8988T (cell line): ENCODE measurements at places on chromosomes 4 and X.

DNA sequence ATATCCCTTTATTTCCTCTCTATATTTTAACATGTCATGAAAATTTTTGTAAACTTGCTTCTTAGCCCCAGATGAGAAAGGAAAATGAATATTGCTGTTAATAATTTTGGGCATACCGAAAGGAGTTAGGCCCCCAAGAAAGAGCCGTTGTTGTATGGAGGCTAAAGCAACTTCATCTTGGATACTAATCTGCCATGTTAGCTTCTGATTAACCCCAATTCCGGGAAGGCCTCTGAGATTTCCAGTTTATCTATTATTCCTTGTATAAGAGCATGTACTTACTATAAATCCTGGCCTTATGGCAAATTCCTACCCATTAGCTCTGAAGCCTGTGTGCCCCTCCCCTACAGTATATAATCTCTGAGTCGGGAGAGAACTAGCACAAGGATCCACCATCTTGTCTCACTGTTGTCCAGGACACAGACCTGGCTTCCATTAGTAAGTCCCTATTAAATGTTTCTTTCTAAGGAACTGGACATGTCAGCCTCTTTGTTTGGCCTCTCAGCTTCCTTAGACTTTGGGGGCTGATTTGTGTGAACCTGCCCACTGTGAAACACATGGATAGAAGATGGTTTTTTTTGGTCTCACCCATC, 20.9 kb upstream of the PLA2G12A start:
- DNase-seq = no peak

DNA sequence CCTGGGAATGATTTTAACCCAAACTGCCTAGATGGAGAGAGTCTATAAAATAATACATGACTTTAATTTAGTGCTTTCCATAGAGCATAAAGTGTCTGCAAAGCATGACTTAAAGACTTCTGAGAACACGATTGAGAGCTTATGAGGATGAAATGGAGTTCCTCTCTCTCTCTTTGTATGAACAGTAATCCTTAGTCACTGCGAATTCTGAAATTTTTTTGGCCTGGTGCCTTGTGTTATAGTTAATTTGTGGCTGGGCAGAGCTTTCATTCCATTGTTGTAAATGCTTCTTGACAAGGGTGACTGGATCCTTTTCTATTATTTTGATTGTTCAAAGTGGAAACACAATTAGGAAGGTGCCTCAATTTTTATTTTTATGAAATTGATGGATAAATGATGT, 179.5 kb downstream of the CEP135 start:
- DNase-seq = no peak

- no peak for DNase-seq
Observed at GRCh38 chr4:102569200-102569599, 68.0 kb downstream of the NFKB1 start.

- peak; percentile 1 for DNase-seq
Observed at GRCh38 chr4:2924765-2925301, 38.4 kb downstream of the NOP14 start.

DNA sequence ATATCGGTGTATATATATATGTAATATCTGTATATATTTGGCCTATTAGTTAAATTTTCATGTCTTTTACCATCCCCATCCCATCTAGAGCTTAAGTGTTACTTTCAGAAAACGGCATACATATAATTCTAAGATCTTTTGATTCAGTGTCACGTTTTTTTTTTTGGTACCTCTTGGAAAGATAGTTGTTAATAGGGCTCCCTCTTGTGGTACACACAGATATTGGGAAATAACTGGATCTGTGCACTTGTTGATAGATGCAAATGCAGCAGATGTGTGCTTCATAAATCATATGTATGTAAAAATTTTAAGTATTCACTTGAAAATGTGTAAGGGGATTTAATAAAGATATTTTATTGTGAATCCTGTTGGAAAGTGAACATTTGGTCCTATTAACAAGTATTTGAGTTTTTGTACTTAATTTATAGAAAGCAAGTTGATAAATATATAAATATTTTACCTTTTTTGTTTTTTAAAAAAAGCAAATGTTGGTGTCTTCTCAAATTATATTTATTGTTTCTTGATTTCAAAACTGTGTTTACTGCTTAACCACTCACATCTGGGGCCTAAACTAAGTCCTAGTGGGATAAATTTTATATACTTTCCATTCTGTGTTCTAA, 74.7 kb downstream of the PAQR3 start:
- no peak for DNase-seq

DNA sequence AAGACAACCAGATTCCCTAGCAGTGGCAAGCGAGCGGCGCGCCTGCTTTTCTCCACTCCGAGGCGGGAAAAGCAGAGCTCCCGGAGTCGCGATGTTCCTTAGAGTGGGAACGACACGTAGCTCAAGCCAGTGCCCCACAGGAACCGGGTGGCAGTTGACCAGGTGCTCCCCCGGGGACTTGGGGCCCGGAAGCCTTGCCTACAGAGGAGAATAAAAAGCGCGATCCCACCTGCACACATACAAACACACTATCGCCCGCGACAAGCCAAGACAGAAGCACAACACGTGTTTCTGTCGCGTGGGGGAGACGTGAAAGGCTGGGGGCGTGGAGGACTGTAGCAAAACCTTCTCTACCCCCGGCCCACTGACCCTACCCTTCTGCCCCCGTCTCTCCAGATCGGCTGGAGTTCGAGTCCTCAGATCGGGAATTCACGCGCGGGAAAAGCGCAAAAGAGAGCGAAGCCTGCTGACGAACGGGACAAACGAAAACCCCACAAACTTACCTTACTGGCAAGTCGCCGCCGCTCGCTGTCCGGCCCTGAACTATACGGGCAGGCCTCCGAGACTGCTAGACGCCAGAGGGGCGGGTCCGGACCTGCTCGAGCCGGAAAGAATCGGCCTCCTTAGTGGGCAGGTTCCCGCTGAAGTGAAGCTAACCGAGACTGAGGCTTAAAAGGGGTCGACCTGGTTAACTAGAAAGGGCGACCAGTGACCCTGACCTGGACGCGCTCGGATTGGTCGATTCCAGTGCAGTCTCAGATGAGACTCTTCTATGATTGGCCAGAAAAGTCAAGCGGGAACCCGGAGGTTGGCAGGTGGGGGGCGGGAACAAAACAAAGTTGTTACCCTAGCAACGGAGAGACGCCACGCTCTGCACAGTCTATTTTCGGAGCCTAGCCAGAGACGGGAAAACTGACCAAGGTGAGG, at the start of the genes DNAAF6 and NUP62CL:
DNAAF6 (plus strand) TSS at position 842 of the 927 bp plus-strand sequence. CDS start 6,265 bp downstream, outside the sequence.
NUP62CL (minus strand) TSS at position 664 of the 927 bp plus-strand sequence. CDS start 31,287 bp downstream, outside the sequence.
- DNase-seq = peak; percentile 17
